ENCODE measurements at places on chromosomes 6 and 20.

GRCh38 chr20:44527716-44528199 lies 5.9 kb upstream of the SERINC3 start:
- no peak for DNase-seq

DNA sequence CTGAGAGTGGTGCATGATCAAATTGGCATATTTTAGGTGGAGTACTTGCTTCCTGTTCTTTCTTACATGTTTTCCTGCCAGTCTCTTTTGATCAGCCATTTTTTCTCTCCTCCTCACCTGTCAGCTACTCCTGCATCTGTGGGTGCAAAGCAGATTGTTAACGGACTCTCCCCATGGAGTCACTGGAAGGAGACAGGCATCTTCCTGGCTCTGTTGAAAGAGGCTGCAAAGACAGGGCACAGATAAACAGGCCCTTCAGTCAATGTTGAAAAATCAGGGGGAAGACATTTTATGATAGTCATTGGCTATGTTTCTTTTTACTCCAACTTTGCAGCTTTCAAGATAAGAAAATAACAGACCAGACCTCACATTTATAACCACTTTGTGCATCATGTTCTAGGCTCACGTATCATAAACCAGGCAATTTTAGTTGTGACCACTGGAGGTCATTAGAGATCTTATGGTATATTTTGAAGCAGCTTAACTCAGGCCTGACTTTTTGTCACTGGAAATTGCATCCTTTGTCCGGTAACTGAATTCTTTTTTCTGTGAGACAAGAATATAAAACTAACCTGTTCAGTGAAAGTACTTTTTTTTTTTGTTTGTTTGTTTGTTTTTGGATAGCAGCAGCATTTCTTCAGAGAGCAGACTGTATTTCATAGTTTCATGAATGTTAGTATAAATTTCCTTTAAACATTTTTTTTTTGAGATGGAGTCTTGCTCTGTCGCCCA lies 20.1 kb downstream of the ECT2L start:
- no peak for DNase-seq

- no peak for DNase-seq
These were observed 314.3 kb downstream of the EPHA7 start for GRCh38 chr6:93105017-93105416.

DNA sequence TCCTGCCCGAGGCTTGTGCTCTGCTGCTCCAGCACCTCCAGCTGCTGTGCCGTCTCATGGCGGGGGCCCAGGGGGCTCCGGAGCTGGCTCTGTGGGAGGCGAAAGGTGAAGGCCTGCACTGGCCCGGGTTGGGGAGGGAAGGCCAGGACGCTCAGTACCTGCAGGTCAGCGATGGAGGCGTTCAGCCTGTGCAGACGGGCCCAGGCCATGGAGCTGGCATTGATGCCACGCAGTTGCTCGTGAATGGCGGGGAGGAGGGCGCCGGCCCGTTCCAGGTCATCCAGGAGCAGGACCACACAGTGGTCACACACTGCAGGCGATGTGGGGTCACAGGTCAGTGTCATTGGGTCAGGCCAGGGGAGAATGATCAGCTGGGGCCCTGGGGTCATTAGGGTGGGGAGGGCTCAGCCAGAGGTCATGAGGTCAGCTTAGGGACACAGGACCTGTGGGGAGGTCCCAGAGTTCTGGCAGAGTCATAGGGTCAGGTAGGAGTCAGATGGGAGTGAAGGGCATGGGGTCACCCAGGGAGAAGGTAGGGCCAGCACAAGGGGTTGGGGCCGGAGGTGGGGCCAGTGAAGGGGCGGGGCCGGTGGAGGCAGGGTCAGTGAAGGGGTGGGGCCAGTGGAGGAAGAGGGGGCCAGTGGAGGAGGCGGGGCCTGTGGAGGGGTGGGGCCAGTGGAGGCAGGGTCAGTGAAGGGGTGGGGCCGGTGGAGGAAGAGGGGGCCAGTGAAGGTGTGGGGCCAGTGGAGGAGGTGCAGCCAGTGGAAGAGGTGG lies 18.0 kb downstream of the ADRM1 start:
- no peak for DNase-seq

GRCh38 chr20:19823971-19824370 lies 65.9 kb downstream of the RIN2 start:
- no peak for DNase-seq

DNA sequence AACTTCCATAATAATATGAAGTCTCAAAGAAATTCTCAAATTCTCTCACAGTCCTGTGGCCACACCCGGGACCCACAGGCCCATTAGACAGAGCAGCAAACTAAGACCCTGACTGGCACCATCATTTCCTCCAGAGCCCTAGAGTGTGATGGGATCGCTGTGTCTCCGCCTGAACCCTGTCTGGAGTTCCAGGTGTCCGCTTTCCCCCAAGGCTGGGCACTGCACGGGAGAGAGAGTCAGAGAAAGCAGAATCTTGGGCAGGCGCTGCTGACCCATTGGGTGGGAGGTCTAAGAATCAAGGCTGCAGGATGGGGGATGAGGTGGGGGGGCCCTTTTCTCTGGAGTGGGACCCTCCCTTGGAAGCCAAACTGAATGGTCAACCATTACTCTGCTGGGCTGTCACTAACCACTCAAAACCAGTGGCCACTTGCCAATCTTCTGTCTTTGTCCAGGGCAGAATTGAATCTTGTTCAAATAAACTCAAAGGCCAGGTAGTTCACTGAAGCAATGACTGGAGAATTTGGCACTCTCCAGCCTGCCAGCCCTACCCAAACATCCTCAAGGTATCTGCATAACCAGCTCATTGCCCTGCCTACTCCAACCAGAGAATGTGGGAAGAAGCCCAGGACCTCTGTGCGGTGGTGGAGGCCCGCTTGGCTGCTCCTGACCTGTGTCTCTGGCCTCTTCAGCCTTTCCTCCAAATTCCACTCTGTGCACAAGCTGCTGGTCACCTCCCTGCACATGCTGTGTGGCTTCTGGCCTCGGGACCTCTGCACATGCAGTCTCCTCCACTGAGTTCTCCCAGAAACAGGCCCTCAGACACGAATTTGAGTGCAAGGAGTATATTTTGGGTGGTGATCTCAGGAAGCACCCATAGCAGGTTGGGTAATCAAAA lies 141.1 kb downstream of the CEBPB start:
- no peak for DNase-seq

- no peak for DNase-seq
These were observed 598.8 kb downstream of the RNF144B start for GRCh38 chr6:18985996-18986395.

DNA sequence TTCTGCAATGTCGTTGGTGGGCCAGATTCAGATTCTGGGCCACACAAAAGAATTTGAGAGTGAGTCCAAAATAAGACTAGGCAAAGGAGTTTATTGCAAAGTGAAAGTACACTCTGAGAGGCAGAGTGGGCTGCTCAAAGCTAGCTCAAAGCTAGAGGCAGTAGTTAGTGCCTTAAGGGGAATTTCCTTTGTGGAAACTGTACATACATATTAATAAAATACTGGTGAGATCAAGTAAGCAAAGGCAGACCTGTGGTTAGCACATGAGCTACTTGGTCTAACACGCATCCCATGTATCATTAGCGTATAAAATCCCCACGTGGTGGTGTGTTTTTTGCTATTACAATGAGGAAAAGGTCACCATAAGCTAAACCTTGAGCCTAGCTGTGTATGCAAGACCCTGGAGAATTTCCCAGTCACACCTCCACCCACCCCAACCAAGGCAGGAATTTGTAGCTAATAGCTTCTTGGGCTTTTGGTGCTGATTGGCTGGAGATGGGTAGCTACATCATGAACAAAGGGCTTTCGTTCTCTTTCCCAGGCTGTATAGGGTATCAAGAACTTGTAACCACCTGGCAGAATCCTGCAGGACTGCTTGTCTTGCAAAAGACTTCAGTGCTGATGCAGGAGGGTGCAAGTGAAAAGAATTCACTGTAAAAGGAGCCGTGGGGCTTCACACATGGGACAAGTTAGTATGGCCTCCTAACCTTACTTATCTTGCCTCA lies 14.7 kb upstream of the TRIM26 start:
- no peak for DNase-seq

- no peak for DNase-seq
These were observed 41.0 kb upstream of the HMGA1 start for GRCh38 chr6:34195726-34196115.

DNA sequence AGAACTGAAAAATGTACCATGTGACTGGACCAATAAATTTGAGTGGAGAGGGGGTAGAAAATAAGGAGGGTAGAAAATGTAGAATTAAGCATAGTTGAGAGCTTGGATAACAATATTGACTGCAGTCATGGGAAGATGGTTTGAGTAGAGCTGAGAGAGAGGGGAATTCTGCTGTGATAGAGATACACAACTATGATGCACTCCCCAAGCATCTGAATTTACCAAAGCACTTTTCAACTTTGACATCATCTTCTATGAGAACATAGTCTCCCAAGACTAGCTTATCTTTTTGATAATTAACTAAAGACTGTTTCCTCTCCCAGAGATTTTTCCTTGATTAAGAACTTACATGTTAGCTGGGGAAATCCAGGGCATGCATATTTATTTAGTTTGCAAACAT lies 103.1 kb downstream of the TNFRSF21 start:
- no peak for DNase-seq

DNA sequence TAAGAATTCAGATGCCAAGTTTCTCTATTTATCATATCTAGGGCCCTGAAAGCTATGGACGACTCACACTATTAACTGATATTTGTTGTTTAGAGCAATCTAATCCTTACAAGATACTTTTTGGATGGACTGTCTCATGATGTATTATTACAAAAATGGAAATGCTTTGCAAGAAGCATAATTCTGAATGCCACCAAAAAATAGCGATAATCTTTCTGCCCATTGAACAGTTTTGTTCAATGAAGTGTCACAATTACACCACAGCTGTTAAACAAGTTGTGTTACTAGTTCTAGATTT lies 460.4 kb upstream of the JARID2 start:
- no peak for DNase-seq

GRCh38 chr6:35298625-35299140 lies 1.1 kb downstream of the DEF6 start:
- no peak for DNase-seq

DNA sequence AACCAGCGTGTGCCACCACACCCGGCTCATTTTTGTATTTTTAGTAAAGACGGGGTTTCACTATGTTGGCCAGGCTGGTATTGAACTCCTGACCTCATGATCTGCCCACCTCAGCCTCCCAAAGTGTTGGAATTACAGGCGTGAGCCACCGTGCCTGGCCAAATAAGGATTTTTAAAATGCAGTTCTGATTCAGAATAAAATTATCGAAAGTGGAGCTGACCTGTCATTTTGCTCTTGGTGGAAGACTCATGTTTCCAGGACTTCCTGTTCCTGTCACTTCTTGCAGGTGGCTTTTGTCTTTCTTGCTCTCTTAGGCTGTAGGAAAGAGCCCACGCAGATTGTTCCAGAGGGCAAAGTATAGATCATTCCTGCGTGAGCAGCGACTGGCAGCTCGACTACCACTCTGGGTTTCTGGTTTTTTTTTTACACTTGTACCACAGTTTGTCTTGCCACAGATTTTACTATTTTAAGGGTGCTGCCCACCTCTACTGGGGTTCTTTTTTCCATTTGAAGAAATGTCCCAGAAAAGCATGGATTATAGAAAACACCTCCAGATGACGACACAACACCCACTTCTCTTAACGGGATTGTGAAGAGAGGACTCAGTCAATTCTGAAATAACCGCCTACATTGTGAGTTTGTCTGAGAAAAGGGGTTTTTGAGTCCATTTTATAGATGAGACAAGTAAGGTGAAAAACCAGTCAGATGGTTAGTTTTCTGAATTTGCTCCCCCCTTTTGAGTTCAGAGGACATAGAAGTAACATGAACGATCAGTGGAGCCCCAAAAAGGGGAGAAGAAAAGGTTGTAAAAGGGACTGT lies 7.5 kb downstream of the JARID2 start:
- no peak for DNase-seq

GRCh38 chr20:6101346-6101745 lies 21.5 kb downstream of the FERMT1 start:
- DNase-seq = no peak

- no peak for DNase-seq
These were observed 218.6 kb downstream of the SYNE1 start for GRCh38 chr6:152418551-152418950.

- DNase-seq = no peak
These were observed 115.6 kb upstream of the HCRTR2 start for GRCh38 chr6:55058682-55059081.

DNA sequence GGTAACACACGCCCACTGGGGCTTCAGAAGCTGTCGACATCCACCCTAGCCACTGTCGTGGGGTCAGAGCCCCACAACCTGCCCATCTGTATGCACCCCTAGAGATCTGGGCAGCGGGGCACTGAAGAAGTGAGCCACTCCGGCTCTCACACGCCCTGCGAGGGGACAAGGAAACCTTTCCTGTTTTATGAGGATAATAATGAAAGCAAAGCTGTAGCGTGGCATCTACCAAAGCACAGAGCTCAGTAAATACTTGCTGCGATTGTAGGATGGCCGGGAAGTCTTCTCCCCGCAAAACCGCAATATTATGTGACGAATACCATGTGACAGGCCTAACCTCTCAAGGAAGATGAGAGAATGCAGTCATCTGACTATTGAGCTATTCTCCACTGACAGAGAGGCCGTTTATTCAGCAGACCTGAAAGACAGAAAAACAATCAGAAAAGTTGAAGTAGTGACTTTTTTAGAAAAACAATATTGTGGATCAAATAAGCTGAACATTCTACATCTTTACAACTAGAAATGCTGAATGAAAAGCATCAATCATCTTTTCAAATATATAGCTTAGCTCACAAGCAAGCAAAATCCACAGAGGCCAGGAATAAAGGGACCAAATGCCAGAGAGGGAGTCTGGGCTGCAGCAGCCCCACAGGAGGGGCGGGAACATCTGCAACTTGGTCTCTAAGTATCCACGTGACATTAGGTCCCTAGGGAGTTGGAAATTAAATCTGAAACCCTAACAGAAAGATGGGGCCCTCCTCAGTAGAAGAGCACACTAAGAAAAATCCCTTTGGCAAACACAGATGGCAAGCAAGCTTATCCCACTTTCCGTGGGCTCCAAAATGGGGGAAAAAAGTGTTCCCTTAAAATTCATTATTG lies 207.8 kb downstream of the TTLL2 start:
- no peak for DNase-seq

DNA sequence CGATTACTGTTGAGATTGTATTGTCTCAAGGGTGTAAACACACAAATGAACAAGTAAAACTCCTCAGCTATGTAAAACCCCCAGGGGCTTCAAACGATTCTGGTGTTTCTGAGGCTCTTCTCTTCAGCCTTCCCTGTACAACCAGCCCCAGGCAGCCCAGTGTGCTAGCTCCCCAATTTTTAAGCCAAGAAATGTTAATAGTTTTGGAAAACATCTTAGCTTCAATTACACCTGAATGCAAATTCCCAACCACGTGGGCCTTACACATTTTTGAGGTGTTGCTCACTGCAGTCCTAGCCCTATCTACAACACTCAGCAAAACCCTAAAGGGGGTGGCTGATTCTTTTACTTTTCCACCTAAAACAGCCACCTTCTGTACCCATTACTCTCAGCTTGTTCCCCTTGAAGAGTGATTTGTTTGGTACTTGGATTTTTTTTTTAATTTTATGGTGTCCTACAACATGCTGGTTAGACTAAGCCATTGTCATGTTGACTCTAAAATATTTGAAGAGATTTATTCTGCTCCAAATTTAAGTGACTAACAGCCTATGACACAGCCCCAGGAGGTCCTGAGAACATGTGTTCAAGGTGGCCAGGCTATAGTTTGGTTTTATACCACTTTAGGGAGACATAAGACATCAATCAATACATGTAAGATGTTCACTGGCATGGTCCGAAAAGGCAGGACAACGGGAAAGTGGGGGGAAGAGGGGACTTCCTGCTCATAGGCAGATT lies 48.7 kb downstream of the ADAT2 start:
- DNase-seq = no peak

Data from stimulated activated CD4-positive, alpha-beta T cell treated with anti-CD3 and anti-CD28 coated beads, TNF-alpha, amount 100 ng/mL, for 1 hour (primary cell).